ENCODE measurements at places on chromosomes 1 and 21. TPM values are rescaled to one million over a fixed set of nuclear protein-coding genes. Genes with fewer than 3 reads are reported as not detected.

GRCh38 chr21:36681117-36681631, 17.7 kb upstream of the SIM2 start:
- DNase-seq = no peak

DNA sequence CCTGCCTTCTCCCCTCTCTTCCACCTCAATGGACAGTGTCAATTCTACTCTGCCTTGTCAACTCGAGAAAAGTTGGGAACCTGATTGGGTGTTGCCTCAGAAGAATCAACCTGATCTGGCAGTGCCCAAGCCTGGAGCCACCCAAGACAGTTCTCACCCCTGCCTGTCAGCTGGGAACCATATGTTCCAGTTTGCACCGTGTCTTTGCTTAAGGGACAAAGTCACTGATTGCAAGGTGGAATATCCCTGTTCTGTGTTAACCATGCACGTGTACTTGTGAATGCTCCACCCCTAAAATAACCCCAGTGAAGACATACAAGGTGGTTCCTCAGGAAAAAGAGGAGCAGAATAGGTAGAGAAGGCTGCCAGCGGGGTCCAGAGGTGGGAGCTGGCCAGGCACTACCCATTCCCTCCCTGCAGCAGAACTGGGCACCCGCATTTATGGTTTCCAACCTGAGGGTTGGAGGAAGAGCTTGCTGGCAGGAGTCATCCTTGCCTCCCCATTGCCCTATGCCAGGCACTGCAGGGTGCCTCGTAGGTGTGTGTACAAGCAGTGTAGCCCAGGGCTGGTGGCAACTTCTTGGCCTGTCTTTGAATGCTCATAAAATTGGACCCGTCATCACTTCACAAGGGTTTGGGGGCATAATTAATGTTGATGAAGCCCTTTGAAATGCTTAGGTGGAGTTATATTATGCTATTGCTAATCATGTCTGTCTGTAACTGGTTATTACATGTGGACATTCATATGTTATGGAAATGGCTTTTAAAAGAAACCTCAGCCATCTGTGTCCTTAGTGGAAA, 11.3 kb downstream of the NIPAL3 start:
- DNase-seq = no peak

DNA sequence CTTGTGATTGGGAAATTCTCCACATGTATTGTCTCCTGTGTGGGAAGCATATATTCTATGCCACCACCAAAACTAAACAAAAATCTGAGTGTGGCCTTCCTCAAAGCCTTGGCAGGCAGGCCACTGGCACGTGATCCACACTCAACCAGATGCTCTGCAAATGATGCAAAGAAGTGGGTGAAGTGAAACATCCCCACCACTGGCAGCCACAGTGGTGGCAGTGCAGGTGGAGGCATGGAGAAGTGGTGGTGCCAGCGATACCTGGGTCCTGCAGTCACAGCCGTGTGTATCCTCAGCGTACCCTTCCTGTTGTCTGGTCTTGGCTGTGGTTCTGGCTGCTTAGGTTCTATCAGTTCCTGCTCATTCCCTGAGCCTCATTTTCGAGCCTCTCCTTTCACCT, 65.2 kb downstream of the PLPPR5 start:
- DNase-seq = no peak

Gene SMIM1
- total RNA-seq = 2.1 TPM

GRCh38 chr1:88648706-88649105, 35.4 kb upstream of the PKN2 start:
- no peak for DNase-seq

All from mammary epithelial cell (primary cell).